ENCODE measurements at places on chromosomes 4 and X.

GRCh38 chrX:7759830-7760229, 83.1 kb upstream of the VCX start:
- no peak for DNase-seq

GRCh38 chr4:77199701-77200100, 42.7 kb downstream of the CCNG2 start:
- DNase-seq = no peak

- no peak for DNase-seq
Observed at GRCh38 chrX:32673193-32673592, 538.2 kb downstream of the DMD start.

GRCh38 chr4:77734928-77735327, 84.2 kb downstream of the CNOT6L start:
- DNase-seq = peak; percentile 63

DNA sequence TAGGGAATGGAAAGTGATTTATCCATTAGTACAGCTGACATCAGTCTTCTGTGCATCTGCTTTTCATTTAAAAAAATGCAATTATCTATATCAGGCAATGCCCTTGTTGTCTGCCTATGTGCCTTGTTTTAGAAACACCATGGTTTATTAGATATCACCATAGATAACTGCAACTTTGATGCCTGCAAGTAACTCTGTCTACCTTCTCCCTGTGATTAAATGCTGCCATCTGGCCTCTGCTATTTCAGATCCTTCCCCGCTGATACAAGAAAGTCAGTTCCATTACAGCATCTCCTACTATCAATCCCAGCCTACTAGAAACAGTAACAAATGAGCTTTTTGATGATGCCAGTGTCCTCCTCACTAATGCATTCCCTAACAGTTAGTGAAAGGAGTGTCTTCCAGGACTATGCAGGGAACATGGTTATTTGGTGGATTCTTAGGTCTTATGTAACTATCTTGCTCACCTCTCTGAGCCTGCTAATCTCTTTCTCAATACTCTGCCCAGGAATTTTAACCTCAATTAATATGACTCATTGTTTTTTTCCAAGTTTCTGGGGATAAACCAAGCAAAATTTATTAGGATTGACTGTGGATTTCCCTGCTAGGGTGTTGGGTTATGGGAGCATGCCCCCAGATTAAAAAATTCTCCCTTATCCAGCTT, 444.9 kb downstream of the RAPGEF2 start:
- DNase-seq = no peak

DNA sequence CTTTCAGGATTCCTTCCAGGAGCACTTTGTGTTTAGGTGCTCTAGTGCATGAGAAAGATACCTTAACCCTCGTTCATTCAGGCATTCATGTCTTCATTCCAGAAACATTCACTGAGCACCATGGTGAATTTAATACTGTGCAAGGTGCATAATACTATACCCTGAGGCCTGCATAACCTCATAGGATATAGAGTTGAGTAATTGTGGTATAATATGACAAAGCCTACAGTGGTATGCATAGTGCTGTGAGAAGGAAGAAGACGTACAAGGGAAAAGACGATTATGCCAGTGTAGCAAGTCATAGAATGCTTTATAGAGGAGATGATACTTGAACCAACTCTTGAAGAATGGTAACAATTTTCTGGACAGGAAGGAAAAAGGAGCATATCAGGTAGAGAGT, 34.3 kb downstream of the MTM1 start:
- DNase-seq = no peak

DNA sequence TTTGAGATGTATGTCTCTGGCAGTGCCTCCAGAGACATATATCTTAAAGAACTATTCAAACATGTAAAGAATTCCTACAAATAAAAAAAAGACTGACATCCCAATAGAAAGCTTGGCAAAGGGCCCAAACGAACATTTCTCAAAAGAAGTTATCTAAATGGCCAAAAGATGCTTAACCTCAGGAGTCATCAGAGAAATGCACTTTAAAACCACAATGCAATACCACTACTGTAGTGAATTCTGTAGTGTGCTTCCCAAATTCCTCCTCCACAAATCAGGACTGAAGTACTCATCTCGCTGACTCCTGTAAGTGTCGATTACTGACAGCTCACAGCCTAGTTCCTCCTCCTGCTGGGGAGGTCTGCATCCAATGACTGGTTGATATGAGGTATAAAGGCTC, 129.0 kb upstream of the MAMLD1 start:
- no peak for DNase-seq

- DNase-seq = no peak
Observed at GRCh38 chrX:134020910-134021309, 35.5 kb upstream of the GPC3 start.

- no peak for DNase-seq
Observed at GRCh38 chr4:80803337-80803736, 227.2 kb upstream of the BMP3 start.

- DNase-seq = no peak
Observed at GRCh38 chrX:148120999-148121623, 140.0 kb downstream of the FMR1NB start.

- no peak for DNase-seq
Observed at GRCh38 chr4:164023214-164023613, 528.7 kb downstream of the TMA16 start.

GRCh38 chr4:153466949-153467896, 1.1 kb downstream of the TMEM131L start:
- DNase-seq = peak; percentile 59

Measured in CD4-positive, alpha-beta T cell treated with Interleukin-17A for 1 hour (primary cell).